ENCODE measurements at places on chromosomes 2 and 18. TPM values are rescaled to one million over a fixed set of nuclear protein-coding genes. Genes with fewer than 3 reads are reported as not detected.

The DUSP11 gene
- total RNA-seq = 28.7 TPM

The MOGAT1 gene
- not detected for total RNA-seq

The RSAD2 gene
- total RNA-seq = 100 TPM

- no peak for DNase-seq
Measured at GRCh38 chr18:79971986-79972385, 7.5 kb downstream of the HSBP1L1 start.

- DNase-seq = no peak
Measured at GRCh38 chr2:138307099-138307498, 194.5 kb upstream of the SPOPL start.

GRCh38 chr18:24553571-24554285 lies 93.3 kb downstream of the HRH4 start:
- no peak for DNase-seq

DNA sequence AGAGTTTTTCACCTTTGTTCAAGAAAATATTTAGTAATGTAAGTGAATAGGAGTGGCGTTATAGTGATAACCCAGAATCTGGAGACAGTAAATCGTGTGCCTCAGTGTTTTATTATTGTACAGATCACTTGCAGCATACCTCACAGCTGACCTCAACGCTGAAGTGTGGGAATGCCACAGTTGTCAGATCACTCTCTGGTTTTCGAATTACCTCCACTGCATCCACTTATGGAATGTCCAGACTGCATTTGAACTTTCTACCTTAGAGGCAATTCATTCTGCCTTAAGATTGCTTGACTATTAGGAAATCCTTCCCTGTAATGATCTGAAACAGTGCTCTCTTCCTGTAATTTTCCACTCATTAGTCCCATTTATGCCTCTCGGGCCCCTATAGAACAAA lies 164.5 kb upstream of the ALPP start:
- no peak for DNase-seq

DNA sequence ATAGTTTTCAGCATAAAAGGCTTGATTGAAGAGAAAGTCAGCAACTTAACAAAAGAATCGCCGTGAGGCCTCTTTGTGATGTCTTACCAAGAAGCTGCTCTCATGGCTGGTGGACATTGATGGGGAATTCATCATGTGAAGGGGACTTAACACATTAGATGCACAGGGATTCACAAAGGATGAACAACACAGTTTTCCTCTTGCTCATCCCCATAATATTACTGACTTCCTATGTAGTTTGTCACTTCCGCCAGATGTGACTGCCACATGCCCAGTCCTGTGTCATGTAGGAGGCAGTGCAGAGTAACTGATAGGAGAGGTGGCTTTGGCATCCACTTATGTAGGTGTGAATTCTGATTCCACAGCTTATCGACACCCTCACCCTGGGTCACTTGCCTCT lies 232.6 kb upstream of the LYPD1 start:
- no peak for DNase-seq

Data from activated CD4-positive, alpha-beta T cell treated with anti-CD3 and anti-CD28 coated beads, Interleukin-2, amount 10 ng/mL, durations not matched to agents 7 days and 5 days (primary cell).